Activated B cell treated with CpG ODN at 0.5 μM for 24 hours (primary cell): ENCODE measurements at places on chromosomes 5 and 9.

DNA sequence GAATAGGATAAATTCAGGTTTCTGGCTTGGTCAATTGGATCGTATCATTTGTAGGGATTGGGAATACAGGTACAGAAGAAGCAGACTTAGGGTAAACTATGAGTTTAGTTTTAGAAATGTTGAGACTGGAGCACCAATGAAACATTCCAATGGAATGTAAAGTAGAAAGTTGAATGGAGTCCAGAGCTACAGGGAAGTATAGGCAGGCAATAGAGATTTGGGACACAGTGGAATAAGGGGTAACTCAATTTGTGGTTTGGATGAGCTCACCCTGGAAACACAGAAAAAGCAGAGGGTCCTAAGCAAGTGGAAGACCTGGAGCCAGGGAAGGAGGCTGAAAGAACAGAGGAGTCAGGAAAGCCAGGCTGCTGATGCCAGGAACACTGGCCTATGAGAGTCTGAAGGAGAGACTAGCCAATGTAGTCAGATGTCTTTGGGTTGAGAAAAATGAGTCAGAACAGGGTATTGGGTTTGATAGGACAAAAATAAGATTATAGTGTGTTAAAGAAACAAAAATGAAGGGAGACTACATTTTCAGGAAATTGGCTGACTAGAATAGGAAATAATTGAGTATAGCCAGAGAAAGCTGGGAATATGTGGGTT, 72.8 kb downstream of the STARD4 start:
- no peak for DNase-seq

DNA sequence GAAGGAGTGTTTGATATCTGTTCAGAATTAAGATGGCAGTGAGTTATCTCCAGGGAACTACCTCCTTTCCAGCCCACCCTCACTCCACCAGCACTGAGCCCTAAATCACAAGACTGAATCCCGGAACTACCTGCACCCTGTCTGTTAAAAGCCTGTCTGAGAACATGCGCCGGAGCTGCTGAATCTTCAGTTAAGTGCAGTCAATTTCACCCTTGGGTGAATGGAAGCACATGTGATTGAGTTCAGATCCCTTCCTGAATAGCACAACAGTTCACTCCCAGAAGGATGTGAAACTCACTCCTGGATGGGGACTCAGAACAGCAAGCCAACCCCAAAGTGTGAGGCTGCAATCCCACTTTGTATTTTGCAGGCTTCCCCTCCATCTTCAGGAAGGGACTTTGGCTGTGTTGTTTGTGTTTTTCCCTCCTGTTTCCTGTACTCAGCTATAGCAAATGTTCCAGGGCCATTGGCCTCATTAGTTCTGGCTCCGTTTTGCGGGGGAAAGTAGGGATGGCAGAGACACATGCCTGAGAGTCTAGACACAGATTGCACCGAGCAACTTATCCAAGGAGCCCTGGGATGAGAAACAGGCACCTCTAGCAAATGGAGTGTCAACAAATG, 43.4 kb downstream of the DPYSL3 start:
- DNase-seq: no peak

DNA sequence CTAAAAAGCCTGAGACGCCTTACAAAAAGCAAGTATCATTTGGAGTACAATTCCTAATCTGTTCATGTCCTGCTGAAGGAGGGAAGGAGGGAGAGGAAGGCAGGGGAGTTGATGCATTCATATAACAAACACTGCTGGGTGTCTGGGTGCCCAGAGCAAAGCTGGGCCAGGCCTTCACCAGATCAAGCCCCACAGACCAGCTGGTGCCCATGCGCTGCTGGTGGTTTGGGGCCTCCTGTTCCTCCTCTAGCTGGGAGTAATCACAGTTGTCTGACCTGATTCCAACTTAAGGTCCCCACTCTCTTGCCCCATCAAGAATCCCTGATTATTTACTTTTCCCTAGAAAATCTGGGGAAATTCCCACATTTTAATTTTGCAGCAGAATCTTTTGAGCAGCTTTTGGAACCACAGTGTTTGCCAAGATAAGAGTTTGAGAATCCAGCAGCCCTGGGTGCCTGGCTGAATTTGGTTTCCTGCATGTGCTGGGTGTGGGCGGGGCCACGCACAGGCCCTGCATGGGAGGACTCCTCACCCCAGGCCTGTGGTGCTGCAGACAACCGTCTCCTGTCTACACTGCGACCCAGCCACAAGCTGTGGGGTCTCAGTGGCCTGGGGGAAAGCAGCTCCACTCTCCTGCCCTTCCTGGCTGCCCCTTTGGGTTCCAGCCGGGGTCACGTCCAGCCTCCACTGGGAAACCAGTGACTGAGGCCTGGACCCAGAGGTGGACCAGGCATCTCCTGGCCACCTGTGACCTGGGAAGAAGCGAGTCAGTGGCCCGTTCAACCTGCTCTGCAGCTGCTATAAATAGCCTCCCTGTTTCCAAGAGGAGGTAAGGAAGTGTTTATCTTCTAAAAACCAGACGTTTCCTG, 47.5 kb downstream of the NEURL1B start:
- no peak for DNase-seq

GRCh38 chr9:36772449-36773403, 200.0 kb downstream of the MELK start:
- DNase-seq: no peak

GRCh38 chr5:79133121-79133656, 21.6 kb downstream of the BHMT start:
- no peak for DNase-seq

- DNase-seq: no peak
These were observed 111.3 kb downstream of the RXRA start for GRCh38 chr9:134437403-134438194.

- no peak for DNase-seq
These were observed 42.6 kb downstream of the ANXA1 start for GRCh38 chr9:73194284-73194683.
